ENCODE measurements at places on chromosomes 6 and 20. TPM values are rescaled to one million over a fixed set of nuclear protein-coding genes. Genes with fewer than 3 reads are reported as not detected.

- no peak for DNase-seq
Measured at GRCh38 chr6:134372603-134373281, 54.8 kb upstream of the SGK1 start.

DNA sequence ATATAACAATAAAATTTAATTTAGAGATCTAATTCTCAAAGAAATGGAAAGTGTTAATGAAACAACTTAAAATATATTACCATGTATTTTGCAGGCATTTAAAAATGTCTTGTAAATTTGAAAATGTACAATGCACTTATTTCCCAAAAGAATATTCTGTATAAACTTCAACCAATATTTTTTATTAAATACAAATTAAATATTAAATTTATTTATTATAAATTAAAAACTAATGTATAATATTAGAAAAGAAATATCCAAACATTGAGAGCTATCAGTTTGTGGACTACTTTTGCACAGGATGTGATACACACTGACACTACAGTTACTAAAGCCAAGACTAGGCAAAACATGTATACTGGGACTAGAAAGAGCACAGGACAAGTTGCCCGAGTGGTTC lies 707.0 kb upstream of the NRSN1 start:
- no peak for DNase-seq

GRCh38 chr20:21360705-21361104 lies 36.6 kb downstream of the NKX2-4 start:
- no peak for DNase-seq

KIAA1755 gene
- total RNA-seq: 0.20 TPM

DNA sequence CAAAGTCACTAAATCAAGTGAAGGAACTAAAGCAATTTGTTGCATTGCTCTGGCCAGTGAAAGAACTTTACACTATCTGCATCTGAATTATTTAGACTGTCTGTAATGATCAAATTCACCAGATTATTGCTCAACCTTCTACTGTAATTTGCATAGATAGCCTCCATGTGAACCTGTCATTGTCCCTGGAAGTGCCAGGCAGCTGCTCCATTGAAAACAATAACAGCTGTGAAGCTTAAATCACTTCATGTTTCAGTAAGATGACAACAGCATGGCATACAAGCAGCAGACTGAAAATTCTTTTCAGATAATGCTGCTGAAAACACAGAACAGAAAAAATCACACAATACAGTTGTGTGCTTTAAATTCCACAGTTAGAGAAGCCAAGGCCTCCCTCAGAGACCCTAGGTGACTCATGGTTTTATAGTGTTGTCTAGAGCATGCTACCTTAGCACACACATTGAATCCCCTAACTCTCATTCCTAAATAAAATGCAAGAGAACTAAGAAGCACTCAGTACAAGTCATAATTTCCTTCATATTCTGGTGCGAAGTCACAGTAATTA lies 248.9 kb downstream of the TPBG start:
- no peak for DNase-seq

- DNase-seq: no peak
Measured at GRCh38 chr6:167850782-167851181, 24.1 kb downstream of the AFDN start.

MDFI gene
- 0.35 TPM for total RNA-seq

- peak; percentile 7 for DNase-seq
Measured at GRCh38 chr6:117317261-117317660, 51.9 kb downstream of the VGLL2 start.

GRCh38 chr6:139409026-139409425 lies 34.6 kb upstream of the CITED2 start:
- DNase-seq: peak; percentile 39

DNA sequence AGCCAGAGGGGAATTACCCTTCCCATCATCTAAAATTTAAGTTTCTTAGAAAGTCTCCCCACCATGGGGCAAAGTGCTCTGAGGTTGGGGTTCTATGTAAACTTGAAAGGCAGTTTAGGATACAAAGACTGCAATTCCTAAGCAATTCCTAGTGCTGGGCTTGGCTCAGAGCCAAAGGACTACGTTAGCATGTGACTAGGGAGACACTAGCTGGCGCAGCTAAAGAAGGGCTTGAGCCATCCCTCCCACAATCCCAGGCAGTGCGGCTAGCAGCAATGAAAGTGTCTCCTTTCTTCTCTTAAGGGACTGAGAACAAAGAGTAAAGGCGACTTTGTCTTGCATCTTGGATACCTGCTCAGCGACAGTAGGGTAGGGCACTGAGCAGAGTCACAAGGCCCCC lies 306.6 kb upstream of the FKBP1C start:
- DNase-seq: no peak

DNA sequence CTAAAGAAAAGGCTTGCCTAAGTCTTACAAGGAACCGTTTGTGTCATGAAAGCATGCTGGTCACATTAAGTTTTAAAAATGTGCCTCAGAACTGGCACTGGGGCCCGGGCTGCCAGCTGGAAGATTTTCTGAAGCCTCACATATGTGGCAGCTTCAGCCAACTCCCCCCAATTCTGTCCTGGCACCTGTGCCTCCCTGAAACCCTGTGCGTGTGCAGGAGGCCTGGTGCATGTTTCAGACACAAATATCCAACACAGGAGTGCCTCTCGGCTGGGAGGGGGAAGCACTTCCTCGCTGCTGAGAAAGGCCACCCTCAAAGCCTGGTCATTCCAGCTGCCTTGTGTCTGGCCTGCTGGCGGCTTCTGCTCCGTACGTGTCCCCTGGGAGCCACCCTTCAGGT lies 188.5 kb upstream of the SNX9 start:
- DNase-seq: no peak

- no peak for DNase-seq
Measured at GRCh38 chr6:15658181-15658744, 4.6 kb downstream of the DTNBP1 start.

CGA gene
- total RNA-seq: not detected

GRCh38 chr6:124496334-124496733 lies 465.9 kb upstream of the RNF217 start:
- no peak for DNase-seq

DNA sequence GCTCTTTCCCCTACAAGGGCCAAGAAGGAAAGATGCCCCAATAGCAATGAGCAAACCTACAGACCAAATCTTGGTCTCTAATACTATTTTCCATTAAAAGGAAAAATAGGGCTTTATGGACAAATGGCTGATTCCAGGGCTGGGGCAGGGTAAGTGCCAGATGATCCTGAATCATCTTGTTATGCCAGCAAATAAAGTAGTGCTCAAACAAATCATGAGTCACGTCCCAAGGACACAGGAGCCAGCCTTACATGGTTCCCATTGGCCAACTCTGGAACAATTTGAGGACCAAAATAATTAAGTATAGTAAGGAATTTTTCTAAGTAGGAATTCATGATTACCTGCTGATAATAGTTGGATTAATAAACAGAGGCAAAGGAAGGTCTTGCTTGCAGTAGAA lies 53.2 kb upstream of the NKX2-4 start:
- DNase-seq: peak; percentile 12

DNA sequence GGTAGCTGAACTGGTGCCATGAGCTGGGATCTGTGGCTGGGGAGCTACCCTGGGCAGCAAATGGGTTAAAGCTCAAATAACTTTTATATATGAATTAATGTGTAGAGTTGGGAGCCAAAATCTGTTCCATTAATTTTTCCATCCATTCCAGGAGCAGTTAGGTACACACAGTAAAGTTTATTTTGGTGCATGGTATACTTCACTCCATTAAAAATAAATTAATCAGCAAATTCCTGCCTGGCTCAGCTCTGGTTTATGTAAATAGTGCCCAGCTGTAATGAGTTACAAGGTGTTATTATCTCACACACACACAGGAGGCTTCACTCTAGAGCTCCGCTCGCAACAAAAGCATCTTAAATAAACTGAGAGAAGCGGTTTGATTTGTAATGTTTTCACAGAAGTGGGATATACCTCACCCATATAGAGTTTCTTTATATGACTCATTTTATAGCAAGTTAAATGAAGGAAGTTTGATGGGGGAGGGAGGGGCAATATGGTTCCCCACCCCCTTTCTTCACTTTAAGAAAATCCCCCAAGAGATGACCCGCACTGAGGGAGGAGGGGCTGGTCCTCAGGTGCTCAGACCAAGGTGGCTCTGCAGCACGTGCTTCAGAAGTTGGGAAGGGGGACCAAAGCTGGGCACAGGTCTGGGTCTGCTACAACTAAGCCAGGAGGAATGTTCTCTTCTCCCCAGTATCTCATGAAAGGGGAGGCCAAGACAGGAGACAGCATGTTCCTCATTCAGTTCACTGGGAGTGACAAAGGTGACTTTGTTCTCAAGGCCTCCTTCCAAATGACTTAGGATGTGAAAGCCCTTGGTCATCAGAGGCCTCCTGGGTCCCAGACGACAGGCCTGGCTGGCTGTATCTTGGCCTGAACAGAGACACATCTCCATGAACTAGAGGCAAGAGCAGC lies 10.5 kb upstream of the FAM83C start:
- peak; percentile 76 for DNase-seq

DNA sequence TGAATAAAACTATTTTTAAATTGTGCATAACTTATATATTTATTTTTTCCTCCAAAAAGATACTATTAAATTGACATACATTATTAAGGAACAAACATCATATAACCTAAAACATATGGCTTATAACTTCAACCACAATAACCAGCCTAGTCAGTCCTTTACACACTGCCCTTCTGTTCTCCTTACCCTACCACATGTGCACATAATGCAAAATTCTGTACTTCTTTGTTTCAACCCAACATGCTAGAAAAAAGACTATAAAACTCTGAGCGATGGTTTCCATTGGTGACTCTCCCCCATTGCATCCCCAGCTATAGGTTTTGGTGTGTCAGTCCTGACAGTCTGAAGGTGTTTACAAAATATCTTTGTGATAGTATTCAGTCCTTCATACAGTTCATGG lies 14.8 kb upstream of the TTK start:
- DNase-seq: no peak

- DNase-seq: no peak
Measured at GRCh38 chr6:155141002-155141401, 122.8 kb upstream of the CLDN20 start.

CRYBG1 gene
- total RNA-seq: 16.0 TPM

DNA sequence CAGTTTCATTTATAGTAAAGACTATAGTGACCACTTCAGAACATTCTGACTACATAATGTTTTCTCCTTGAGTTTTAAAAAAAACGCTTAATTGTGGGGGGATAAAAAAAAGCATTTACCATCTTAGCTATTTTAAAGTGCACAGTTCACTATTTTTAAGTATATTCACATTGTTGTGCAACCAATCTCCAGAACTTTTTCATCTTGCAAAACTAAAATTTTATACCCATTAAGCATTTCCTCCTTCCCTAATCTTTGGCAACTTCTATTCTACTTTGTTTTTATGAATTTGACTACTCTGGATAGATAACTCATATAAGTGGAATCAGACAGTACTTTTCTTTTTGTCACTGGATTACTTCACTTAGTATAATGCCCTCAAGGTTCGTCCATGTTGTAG lies 62.3 kb downstream of the FKBP5 start:
- DNase-seq: no peak

DNA sequence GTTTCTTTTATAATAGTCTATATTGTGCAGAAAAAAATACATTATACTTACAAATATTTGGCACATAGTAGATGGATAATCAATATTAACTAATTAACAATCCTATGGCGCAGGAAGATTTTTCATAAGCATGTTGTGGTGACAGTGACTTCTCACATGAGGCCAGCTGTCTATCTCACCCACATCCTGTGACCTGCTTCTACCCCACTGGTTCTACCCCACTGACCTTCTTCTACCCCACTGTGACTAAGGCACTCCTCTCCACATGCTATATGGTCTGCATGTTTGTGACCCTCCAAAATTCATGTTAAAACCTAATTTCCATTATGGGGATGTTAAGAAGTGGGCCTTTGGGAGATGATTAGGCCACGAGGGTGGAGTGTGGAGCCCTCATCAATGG lies 394.8 kb upstream of the AGPAT4 start:
- DNase-seq: no peak

CYP39A1 gene
- 0.95 TPM for total RNA-seq

- peak; percentile 73 for DNase-seq
Measured at GRCh38 chr20:5719861-5720403, 30.3 kb upstream of the SHLD1 start.

DNA sequence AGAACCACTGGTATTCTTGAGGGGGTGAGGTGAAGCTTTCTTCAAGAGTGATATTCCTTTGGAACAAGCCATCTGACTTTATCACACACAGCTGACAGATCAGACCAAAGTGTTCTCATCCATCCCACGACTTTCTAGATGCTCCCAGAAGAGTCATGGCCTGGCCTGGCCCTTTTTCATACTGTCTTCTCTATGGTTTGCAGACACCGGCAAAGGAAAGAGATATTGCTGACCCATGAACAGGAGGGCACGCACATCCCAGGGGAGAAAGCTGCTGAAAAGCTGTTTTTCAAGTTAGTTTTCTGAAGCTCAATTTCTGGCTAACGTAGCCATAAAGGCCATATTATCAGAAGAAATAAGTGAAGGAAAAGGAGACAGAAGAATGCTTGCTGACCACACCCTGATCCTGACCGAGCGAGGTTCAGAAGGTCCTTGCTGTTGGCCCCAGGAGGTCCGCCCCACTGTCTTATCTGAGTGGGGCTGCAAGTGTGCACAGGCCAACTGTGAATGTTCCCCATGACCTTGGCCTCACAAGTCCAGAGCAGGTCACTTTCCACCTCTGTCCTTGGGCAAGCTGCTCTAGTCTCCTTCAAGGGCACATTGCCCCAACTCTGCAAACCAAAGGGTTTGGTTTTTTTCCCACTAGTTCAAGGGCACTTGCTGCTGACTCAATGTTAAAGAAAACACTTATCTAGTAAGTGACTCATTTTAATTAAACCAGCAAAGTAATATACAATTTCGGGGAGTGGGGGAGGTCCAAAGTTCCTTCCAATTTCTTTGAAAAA lies 2.0 kb downstream of the ACSS1 start:
- DNase-seq: no peak

DNA sequence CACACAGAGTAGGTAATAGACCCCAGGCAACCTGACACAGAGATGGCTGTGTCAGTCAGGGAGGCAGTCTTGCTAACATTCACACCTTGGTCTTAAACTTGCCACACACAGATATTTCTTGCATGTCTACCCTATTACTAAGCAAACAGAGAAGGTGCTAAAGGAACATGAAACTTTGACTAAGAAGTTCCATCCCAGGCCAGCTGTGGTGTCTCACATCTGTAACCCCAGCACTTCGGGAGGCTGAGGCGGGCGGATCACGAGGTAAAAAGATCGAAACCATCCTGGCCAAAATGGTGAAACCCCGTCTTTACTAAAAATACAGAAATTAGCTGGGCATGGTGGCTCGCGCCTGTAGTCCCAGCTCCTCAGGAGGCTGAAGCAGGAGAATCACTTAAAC lies 222.4 kb upstream of the JARID2 start:
- DNase-seq: no peak

- DNase-seq: no peak
Measured at GRCh38 chr6:165487347-165487746, 175.7 kb downstream of the PDE10A start.

Measured in Caki2 (cell line).